ENCODE measurements at places on chromosomes 5 and 9.
A peak's percentile ranks its signal among the peaks of the same experiment; 100 is the strongest.

DNA sequence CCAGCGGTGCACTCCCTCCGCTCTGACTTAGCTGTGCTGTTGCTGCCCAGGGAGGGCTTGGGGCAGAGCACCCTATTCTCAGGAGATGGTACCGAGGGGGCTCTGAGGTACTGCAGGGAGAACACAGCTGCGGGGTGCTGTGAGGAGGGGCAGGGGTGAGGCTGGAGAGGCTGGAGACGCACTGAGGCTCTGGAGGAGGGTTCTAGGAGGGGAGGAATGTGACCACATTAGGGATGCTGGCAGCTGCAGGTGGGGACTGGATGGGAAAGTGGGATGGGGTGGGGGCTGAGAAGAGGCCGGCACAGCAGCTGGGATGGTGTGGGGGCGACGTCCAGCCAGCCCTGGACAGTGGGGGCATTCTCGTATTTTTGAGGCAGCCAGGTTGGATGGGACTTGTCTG is 20.9 kb downstream of the NCS1 start:
- no peak for DNase-seq

DNA sequence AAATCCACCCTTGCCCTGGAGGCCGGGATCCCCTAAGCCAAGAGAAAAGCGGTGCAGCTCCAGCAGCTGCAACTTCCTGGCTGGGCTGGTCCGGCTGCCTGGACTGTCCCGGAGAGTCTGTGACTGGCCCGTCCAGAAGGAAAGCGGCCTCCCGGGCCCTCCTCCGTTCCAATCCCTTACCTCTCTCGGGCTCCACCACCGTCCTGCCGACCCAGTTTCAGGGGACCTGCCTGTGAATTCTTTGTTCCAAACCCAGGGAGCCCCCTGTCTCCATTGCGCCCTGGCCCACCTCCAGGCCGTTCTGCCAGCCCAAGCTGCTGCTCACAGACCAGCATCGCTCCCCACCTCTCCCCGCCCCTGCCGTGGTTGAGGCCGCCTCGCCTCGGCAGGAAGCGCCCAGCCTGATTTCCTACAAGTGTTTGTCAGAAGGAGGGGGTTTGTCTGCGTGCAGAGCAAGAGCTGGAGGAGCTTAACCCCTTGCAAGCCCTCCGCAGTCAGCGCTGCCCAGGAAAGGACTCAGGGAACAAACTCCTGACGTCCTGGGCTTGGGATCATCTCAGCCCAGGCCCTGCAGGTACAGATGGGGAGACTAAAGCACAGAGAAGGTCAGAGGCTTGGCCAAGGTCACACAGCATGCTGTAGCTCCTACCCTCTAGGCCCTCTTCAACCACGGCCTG is at the start of gene AKNA:
Gene AKNA (minus strand): TSS at position 303 of the 677 bp plus-strand sequence. CDS start 6,649 bp downstream, outside the sequence.
- peak; percentile 66 for DNase-seq

GRCh38 chr5:74598731-74599130 is 41.8 kb downstream of the ENC1 start:
- DNase-seq = no peak

GRCh38 chr5:8633259-8633658 is 764.3 kb downstream of the MTRR start:
- no peak for DNase-seq

DNA sequence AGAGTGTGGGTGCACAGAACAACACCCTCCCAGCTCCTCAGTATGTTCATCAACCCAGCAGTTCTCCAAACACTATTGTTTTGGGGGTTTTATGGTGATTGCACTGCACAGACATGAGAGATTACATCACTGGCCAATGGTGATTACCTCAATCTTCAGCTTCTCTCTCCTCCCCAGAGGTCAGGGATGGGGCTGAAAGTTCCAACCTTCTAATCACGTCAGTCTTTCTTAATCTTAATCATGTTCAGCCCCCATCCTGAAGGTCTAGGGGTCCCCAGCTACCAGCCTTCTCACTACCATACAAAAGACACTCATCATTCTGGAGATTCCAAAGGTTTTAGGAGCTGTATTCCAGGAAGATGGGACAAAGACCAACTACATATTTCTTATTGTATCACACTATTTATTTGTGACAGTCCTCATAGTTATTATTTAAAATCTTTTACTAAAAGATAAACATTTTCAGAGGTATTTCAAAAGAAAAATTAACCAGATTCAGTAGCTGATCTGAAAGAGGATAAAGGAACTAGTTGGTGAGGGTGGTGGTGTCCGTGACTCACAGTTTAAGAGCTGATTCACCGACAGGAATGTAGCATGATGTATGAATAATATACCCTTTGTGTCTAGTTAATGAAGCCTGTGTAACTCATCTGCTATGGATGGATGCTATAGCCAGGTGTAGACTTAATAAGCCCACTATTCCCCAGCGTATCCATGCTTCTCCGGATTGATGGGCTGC is 35.6 kb downstream of the RASEF start:
- DNase-seq = no peak

GRCh38 chr5:57754616-57755015 is 272.0 kb upstream of the ACTBL2 start:
- no peak for DNase-seq

- DNase-seq = no peak
Measured at GRCh38 chr5:179805529-179806249, 977 bp downstream of the MGAT4B start.

DNA sequence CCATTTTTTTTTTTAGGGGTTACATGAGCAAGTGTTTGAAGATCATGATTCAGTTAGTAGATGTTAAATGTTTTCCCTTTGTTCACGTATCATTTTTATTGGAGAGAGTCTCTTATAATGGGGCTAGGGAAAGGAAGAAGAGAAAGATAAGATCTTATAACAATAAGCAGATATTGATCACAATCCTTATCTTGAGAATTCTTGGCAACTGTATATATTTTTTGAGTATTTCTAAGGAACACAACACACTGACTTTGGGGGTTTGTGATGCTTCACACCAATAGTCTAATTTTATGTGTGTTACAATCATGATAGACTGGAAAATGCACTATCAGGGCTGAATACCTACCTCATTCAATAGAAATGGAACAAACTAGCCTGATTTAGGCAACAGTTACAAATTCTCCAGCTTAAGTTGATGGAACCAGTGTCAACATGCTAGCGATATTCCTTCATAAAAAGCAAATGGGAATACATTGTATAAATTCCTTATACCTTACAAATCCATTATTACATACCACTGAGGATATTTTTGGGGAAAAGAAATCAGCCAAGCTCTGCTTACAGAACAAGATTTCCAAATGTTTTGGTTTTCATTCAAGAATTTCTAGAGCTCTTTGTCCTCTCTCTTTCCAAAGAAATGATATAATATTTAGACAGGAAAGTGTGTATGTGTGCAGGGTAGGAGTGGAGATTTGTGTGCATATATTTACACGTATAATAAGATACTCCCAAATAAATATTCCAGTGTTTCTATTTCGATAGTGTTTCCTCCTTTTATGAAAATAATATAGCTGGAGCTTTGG is 41.5 kb downstream of the SVEP1 start:
- no peak for DNase-seq

GRCh38 chr5:76983468-76983867 is 30.6 kb downstream of the CRHBP start:
- no peak for DNase-seq

GRCh38 chr9:99239341-99240060 is 17.4 kb downstream of the SEC61B start:
- DNase-seq = no peak

DNA sequence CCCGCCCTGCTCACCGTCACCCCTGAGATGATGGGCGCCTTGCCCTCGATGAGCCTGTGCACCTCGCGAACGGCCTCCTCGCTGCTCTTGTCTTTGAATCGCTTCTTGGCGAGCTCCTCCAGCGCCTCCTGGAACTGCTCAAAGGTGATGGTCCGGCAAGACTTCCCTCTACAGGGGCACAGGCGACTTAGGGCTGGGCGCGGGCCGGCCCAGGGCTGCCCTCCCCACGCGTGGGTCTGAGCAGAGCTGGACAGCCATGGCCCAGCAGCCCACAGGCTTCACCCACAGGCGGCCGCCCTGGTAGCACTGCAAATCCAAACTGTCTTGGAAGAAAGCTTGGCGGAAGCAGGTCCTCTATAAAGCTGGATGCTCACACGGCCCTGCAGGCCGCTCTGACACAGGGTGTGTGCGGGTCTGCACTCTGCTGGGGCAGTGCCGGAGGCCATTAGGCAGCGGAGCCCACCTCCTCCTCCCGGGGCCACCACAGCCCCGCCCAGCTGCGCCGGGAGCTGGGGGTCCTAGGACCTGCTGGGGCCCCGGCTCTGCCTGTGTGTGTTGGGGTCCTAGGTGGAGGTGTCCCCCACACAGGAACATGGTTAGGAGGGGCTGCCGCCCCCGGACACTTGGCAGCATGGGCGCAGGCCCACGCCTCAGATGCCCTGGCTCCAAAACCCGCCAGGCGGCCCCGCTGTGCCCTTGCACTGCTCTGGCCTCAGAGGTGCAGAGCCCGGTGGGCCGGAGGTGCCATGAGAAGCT is 27.0 kb downstream of the TPPP start:
- DNase-seq = no peak

- no peak for DNase-seq
Measured at GRCh38 chr9:107070586-107070985, 207.6 kb downstream of the ZNF462 start.

DNA sequence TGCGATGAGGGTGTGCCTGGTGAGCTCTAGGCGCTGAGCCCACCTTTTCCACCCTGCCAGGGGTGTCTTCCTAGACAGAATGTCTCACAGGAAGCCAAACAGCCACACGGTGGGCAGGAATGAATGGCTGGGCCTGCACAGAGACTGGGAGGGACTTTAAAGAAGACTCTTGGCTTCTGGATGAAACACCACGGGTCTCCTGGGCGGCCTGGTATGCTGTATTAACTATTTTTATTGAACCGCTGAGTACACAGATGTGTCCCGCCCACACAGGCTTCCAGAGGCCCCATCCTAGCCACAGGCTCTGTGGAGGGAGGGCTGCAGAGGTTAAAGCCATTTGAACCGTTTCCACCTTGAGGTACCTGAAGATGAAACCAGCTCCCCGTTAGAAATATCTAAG is 115.2 kb upstream of the CXCL14 start:
- DNase-seq = no peak

DNA sequence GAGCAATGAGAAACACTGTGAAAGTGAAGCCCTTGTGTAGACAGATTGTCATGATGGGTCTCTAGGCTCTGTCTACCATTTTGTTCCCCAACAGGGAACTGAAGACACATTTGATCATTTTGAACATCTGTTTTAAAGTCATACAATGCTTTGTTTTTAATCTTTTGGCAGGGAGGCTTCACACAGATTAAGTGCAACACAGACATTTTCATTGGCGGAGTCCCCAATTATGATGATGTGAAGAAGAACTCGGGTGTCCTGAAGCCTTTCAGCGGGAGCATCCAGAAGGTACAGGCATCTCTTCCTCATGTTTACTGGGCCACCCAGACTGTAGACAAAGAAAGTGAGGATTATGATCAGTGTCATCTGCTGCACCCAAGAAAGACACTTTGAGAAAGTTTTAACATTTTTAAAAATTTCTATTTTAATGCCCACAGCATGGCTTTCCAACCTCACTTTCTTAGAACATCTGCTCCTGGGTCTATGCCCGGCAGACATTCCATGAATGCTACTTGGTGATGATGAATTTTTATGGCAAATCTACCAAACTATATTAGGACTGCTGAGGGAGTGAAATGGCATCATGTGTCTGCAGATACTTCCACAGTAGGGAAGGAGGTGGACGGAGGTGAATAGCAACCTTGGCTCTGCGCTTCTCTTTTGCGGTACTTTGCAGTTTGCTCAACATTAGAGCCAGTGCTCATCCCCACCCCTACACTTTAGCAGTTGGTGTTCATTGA is 121.3 kb downstream of the LIFR start:
- no peak for DNase-seq

DNA sequence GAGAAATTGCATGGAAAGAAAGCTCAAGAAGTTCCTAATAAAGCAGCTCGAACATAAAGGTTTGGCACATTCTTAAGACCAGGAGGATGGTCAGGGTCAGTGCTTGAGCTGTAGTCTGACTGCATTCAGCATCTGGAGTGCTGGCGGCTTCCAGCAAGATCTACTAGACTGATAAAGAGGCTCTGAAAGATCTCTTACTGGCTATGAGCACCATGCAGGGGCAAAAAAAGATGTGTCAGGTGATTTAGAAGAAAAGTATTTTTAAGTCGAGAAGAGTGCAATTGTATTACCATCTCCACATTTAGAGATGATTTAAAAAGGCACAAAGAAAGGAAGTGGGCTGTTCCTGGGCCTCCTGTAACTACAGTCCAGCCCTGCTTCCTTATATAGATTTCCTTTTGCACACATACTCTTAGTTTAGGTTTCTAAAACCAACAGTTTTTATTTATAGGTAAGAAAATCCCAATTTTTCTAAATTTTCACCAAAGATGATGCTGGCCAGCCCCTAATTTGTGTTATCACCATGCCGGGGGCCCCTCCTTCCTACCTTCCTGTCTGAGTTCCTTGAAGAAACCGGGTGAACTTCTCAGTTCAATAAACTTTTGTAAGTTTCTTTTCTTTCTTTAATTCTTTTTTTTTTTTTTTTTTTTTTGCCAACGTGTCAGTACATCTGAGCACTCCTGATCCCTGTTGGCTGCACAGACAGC is 65.9 kb upstream of the PLPP1 start:
- no peak for DNase-seq

- DNase-seq = no peak
Measured at GRCh38 chr9:21974343-21974721, 19.9 kb downstream of the CDKN2A start.

- no peak for DNase-seq
Measured at GRCh38 chr9:93684161-93684765, 107.9 kb downstream of the PHF2 start.

All from stimulated activated CD4-positive, alpha-beta T cell treated with anti-CD3 and anti-CD28 coated beads, Interleukin-4, amount 100 ng/mL, for 48 hours (primary cell).